CD4-positive, alpha-beta T cell treated with Interleukin-4 for 4 hours (primary cell): ENCODE measurements at places on chromosomes 11 and 22.

- DNase-seq: no peak
Measured at GRCh38 chr11:77592727-77593126, 3.0 kb downstream of the AQP11 start.

DNA sequence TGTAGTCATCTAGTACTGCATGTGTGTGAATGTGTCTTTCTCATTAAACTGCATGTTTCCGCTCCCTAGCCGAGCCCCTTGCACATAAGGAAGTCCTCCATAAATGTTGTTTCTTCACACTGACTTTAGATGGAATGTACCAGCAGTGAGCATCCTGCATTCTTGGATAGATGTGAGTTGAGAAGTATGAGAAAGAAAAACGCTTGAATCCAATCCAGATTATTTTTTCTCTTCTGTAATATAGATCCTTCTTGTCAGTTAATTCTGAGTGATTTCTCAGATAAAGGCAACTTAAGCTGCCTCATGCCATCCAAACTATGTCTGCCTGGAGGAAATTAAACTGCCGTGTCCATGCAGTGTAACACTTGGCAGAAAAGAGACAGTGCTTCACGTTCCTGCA, 268.1 kb upstream of the ISX start:
- DNase-seq: no peak

DNA sequence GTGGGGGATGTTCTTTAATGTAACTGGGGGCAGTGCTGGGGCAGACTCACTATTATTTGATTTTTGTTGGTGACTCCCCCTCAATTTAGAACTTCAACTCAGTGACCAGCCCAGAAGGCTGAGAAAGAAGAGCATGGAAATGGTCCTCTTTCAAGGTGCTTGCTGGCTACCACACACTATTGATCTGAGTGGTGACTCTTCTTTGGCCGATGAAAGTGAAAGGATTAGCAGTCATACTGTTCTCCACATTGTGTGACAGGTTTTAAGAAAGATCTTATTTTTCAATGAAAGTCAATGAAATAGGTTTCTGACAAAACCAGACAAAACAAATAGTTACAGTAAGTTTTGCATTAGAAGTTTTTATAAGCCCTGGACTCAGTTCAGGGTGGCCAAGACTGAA, 29.9 kb downstream of the NLRP14 start:
- no peak for DNase-seq

DNA sequence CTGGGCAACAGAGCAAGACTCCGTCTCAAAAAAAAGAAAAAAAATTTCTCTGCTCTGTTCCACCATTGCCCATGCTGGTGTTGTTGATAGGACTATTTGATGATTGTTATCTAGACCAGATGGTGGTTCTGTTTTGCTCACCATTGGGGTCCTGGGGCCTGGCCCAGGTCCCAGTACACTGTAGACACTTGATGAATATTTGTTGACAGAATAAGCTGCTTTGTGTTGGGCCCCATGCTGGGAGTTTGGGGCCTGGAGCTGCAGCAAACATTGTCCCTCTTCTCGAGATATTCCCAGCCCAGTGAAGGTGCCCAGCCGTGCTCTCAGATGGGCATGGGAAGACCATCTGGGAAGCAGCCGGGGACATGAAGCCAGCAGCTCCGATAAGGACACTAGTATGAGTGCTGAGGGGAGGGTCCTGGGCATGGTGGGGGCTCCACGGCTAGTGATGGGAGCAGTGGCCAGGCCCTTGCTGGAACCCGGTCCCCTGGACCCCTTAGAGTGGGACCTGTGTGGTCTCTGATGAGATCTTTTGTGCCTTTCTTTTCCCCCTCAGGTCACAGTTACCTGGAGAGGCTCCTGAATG, 13.6 kb downstream of the INCENP start:
- DNase-seq: no peak

GRCh38 chr11:119369132-119369925, 12.2 kb downstream of the USP2 start:
- DNase-seq: no peak

GRCh38 chr11:93895106-93895862, 44.9 kb upstream of the VSTM5 start:
- no peak for DNase-seq

DNA sequence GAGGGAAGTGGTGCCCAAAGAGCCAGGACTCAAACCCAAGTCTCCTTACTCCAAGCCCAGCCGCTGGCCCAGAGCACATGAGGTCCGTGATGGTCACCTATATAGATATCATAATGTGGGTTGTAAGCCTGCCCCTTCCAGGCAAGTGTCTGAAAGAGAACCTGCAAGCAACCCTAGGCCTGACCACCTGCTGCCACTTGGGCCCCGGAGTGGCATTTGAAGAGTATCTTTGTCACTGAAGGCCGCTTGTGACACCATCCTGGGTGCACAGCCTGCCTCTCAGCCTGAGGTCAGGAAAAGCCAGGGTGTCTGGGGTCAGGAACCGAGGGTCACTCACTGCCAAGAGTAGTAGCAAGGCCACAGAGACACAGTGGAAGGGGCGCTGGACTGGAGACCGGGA, 32.4 kb downstream of the OTOG start:
- DNase-seq: no peak

DNA sequence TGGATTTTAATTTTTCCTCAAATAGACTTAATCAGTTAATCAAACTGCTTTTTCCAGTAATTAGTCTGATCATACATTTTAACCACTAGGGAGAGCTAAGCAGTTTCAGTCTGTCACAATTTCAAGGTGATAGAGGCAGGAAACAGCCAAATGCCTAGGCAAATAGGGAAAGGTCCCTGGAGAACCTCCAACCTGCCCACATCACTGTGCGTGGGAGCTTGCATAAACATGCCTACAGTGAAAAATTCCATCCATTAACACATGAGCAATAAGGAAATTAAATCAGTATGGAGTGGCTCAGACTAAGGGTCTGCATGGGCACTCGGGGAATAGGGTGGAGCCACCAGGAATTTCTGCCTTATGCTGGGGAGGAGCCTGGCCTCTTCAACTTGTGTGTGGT, 74.6 kb downstream of the AASDHPPT start:
- no peak for DNase-seq

DNA sequence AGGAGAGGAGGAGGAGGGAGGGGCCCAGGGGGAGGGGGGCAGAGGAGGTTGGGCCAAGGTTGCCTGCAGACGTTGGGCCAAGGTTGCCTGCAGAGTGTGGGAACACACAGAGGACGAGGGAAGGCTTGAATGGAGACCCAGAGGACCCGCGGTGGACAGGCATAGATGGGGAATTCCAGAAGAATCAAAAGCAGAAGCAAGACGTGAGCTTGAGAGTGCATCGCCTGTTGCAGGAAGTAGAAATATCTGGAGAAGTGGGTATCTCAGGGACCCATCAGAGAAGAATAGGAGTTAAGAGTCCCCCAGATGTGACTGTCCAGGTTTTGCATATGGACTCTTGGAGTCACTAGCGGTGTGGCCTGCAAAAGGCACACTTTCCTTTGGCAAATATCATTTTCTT, 670.2 kb downstream of the TBC1D22A start:
- no peak for DNase-seq

GRCh38 chr22:43566021-43566420, 154.2 kb downstream of the MPPED1 start:
- no peak for DNase-seq

GRCh38 chr11:93591247-93591898, 48.2 kb upstream of the SMCO4 start:
- no peak for DNase-seq

GRCh38 chr11:74683941-74684481, 47.2 kb downstream of the CHRDL2 start:
- no peak for DNase-seq

- no peak for DNase-seq
Measured at GRCh38 chr11:103619938-103620337, 416.5 kb upstream of the DDI1 start.

GRCh38 chr11:112249871-112250610, 10.6 kb downstream of the PLET1 start:
- no peak for DNase-seq
